Glomerular endothelial cell (primary cell): ENCODE measurements at places on chromosomes 7 and 10. TPM values are rescaled to one million over a fixed set of nuclear protein-coding genes. Genes with fewer than 3 reads are reported as not detected.

DNA sequence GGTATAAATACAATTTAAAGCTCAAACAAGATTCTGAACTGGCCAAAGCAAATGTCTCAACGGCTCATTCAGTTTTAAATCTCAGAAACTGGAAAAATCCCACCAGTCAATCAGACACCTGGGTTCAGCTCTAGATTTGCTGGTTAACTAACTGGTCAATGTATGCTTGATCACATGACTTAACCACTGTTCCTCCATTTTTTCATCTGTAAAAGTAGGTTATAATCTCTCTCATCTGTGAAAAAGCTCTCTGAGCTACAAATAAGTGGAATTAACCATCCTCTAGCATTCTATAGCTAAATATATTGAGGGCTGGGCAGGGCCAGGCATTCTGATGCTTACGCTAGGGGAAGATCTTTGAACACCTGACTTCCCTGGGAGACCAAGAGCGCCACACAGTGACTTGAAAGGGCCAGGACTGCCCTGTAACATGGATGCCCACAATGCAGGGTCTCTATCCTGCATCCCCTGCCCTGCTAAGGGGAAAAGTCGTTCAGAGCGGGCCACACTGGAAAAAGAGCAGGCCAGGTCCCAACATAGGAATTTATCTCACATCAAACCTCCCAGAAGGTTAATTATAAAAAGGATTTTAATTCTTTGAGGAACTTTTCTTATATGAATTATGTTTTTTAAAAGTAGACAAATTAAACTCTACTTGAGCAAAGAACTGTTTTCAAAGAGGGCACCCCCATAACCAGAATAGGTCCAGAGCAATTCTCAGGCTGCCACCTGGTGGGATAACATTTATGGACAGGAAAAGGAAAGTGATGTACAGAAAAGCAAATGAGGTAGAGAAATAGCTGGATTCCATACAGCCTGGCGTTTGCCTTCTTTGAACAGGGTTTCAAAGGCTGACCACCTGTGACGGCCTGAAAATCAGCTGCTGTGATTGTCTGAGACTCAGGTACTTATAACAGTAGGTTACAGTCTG, 1.8 kb downstream of the RP9 start:
- no peak for DNase-seq

DNA sequence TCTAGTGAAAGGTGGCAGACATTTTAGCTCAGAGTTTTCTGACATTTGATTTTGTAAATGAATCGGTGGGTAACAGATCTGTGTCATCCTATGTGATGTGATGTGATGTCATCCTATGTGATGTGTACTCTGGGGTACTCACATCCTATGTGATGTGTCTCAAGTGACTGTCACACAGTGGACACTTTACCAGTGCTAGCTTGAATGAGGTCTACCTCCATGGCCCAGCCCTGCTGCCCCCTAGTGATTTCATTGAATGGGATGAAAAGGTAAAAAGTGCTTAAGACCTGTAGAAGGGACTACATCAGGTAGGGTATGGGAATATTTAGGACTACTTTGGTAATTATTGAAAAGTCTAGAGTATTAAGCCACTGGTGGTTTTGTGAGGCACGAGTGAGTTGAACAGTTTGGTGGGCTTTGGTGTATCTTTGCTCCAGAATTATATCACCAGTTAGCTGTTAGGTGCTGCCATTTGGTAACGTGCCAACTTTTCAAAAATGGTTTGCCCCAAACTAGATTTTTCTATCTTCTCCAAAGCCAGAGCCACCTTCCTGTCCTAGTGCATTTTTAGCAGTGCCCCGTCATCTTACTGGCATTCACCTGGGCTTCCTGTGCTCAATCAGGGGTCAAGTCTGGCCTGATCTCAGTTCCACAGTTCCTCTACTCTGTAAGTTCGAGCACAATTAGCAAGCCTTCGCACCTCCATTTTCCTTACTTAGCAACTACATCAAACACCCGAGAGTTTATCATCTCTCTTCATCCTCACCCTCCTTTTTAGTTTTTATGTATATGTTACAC, 9.7 kb downstream of the EIF4H start:
- no peak for DNase-seq

DYDC1 gene
- not detected in 2 replicates for total RNA-seq

MYPN gene
- 1.1 and 3.7 TPM in 2 replicates for total RNA-seq

- no peak for DNase-seq
These were observed 81.8 kb downstream of the SPAG6 start for GRCh38 chr10:22427101-22427500.

DNA sequence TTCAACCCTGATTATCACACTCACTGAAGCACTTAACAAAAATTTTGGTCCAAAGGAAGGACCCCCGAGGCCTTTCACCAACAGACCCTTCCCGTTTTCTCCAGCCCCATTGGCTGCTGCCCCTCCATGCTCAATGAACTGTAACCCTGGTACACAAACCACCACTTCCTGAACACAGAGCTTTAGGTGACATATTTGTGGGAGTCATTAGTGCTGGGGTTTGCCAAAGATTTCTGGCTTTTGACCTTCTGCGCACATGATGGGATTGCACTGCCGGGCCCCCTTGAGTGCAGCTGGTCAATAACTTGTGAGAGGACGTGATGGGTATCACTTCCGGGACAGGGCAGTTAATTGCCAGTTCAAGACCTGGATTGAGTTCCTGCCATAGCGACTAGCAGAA, 9.0 kb upstream of the CAMK1D start:
- no peak for DNase-seq

DNA sequence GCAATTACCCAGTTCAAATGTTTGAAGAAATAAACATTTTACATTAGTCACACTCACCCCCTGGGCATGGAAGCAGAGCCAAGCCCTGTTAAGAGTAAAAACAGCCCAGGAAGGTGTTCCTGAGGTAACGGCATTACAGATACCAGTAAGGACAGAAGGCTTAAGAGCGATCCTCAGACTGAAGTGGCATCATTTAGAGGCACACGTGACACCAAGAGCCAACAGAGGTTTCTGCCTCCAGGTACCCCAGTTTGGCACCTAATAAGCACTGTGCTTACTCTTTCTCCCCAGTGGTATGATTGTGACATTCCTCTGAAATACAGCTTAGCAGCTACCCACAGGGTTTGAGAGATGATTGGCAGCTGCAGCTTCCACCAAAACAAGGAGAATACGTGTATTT, 17.2 kb downstream of the MMS19 start:
- no peak for DNase-seq

RTKN2 gene
- 0.29 TPM in 2 replicates for total RNA-seq

DNA sequence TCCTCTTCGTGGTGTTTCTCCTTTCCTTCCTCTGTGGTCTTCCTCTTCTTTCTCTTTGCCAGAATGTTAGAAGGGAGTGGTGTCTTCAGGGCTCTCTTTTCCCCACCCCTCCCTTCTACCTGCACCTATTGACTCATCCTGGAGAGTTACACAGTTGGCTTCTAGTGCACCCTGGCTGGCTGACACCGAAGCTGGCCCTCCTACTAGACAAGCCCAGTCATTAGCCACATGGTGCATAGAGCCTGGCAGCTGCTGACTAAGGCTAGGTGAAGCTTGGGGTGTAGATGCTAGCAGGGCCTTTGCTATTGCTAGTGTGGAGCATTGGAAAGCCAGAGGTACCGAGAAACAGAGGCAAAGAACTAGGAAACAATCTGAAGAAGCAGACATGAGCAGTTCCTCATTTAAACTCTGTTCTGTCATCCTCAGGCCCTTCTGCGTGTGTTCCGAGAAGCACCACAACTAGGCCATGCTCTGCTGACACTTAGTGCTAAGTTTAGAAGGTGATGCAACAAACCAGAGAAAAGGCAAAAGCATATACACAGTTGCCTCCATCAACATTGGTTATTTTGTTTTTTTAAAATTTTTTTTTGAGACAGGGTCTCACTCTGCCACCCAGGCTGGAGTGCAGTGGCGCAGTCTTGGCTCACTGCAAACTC, 213.9 kb downstream of the BAMBI start:
- DNase-seq: no peak

DNA sequence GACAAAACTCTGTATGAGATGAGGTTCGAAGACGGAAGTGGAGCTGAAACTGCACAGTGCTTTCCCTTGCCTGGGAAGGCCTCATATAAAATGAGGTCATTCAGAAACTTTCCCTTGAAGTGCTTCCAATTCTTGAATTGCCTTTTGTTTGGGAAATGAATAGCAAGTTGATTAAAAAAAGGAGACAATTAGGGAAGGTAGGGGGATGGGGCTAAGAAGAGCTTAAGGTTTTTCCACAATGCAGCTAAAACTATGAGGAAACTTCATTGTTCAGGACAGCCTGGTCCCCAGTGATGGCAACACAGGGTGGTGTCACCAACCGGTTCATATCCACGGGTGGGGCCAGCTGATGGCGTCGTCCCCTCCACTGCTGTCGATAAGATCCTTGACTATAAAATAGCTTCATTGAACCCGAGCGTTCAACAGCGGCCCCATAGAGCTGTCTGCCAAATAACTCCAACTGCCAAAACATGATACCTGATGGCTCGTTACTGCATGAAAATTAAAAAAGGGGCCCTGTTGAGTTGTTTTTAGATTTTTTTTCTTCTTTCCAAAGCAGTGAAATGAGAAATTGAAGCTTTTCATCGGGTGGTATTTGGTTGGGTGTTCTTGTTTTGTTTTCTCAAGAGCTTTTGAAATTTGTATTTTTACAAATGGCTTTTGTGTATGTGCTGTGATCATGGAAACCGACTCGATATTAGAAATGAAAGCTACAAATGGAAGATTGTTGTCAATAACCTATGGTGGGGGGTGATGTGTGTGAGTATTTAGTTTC, 2.8 kb upstream of the CELF2 start:
- no peak for DNase-seq

GRCh38 chr7:73341877-73342276, 13.9 kb downstream of the FKBP6 start:
- no peak for DNase-seq

DNA sequence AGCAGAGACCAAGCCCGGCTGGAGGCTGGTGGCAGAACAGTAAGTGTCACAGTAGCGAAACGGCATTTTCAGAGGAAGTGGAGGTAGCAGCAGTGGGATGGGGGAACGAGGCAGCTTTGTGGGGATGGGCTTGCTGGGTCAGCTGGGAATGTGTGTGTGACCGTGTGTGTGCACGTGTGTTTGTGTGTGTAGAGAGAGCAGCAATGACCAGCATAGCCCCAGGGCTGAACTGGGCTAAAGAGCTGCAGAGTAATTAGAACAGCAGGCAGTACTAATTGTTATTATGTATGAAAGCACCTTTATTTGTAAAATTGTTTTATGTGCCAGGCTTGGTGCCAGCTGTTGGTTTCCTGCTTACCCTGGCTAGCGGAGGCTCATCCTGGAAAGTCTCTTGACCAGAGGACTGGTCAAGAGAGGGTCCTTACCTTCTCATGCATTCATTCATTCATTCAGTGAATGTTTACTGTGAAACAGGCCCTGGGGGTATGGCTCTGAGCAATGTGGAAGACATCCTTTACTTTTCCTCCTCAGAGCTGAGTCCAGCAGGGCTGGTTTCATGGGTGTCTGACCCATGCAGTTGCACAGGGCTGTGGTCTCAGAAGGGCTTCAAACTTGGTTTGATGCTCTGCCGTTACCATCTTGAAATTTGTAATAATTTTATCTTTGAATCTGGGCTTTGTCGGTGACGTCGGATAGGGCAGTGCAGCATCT, 184.6 kb downstream of the SEC23IP start:
- no peak for DNase-seq

BAMBI gene
- total RNA-seq: 6.7 and 6.8 TPM in 2 replicates

GRCh38 chr10:72800000-72800740, 93.4 kb upstream of the OIT3 start:
- DNase-seq: peak; percentile 42

DNA sequence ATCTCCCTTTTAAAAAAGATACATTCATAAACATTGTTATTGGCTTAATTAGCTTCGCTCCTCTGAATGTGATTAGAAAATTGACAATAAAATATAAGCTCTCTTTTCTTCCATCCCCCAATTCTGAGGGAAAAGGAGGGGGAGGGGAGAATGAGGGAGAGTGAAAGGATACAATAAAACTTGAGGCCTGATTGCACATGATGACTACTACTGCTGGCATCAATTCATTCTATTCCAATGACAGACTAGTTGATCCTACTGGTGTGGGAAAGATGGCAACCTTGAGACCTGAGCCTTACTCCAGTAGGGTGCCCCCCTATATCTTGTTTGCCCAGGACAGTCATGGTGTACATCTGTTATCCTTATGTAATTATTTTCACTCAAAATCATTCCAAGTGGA, 4.5 kb upstream of the IQUB start:
- no peak for DNase-seq

GRB10 gene
- 78.4 and 131 TPM in 2 replicates for total RNA-seq

VPS37D gene
- 2.8 and 6.9 TPM in 2 replicates for total RNA-seq

ANKRD30A gene
- total RNA-seq: not detected in 2 replicates
